ENCODE measurements at places on chromosomes 3 and 15. TPM values are rescaled to one million over a fixed set of nuclear protein-coding genes. Genes with fewer than 3 reads are reported as not detected.
A peak's percentile ranks its signal among the peaks of the same experiment; 100 is the strongest.

- no peaks in the 10 kb centered on the region for H3K27me3 ChIP-seq
- no peak for DNase-seq
- no peak overlapping the region for H3K4me3 ChIP-seq
These were observed 59.9 kb upstream of the CORO2B start for GRCh38 chr15:68518785-68519430.

- no peaks in the 10 kb centered on the region for H3K27me3 ChIP-seq
- no peaks in the 10 kb centered on the region for H3K36me3 ChIP-seq
- H3K27ac ChIP-seq, result no peak overlapping the region
- H3K4me1 ChIP-seq, result no peaks in the 10 kb centered on the region
- H3K4me3 ChIP-seq, result no peak overlapping the region
- no peak for DNase-seq
These were observed 40.8 kb upstream of the PROK2 start for GRCh38 chr3:71825551-71826283.

DNA sequence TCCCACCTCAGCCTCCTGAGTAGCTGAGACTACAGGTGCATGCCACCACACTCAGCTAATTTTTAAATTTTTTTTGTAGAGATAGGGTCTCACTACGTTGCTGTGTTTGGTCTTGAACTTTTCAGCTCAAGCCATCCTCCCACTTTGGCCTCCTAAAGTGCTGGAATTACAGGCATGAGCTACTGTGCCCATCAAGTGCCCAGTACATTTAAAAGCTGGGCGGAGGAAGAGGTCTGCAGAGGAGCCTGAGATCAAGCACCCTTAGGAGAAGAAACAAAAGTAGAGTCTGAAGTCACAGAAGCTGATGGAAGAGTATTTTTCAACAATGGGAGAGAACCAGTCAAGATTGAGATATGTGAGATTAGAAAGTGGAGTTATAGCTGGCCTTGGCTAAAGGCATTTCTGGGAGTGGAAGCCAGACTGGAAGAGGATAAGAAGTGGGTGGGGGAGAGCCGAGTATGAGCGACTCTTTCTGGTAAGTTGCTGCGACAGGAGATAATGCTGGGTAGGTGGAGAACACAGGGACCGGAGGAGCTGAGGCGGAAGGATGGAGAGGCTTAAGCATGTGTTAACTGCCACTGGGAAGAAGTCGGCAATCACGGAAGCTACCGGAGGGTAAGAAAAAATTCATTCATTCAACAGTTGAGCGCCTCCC lies 782 bp upstream of the IREB2 start:
- peaks cover 35% of the 10 kb centered on the region for H3K4me1 ChIP-seq
- peaks cover 18% of the 10 kb centered on the region for H3K36me3 ChIP-seq
- DNase-seq, result no peak
- peak overlapping the region; percentile 80 for H3K4me3 ChIP-seq
- peak overlapping the region; percentile 99 for H3K27ac ChIP-seq
- no peaks in the 10 kb centered on the region for H3K27me3 ChIP-seq

DNA sequence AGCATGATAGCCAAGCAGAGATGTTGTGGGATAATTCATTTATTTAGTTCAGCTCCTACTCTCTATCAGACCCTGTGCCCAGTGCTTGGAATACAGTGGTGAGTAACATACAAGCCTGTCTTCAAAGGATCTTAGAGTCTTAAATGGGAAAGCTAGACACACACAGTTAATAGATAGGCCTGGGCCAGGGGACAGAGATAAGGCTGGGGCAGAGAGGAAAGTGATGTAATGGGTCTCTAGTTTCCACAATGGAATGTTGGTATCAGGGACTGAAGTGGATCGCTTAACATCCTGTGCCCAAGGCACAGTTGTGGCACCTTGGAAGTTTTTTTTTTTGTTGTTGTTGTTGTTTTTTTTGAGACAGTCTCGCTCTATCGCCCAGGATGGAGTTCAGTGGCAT lies 79.9 kb upstream of the POLG start:
- no peak overlapping the region for H3K4me3 ChIP-seq
- DNase-seq, result no peak
- no peaks in the 10 kb centered on the region for H3K4me1 ChIP-seq
- no peak overlapping the region for H3K27ac ChIP-seq

The FGF12 gene
- 1.4 TPM for total RNA-seq

Measured in upper lobe of left lung (tissue), 6 donors.